ENCODE measurements at places on chromosomes 3 and 15.

GRCh38 chr15:57866149-57866736 is 159.7 kb downstream of the POLR2M start:
- peak; percentile 55 for DNase-seq

- DNase-seq = no peak
Measured at GRCh38 chr15:99735868-99736267, 2.6 kb upstream of the LYSMD4 start.

- DNase-seq = peak; percentile 66
Measured at GRCh38 chr3:112132975-112133448, at the start of gene GCSAM. Gene GCSAM, minus strand, starts transcription at chr3:112133248. Its CDS starts 128 bp downstream, at chr3:112133120.

DNA sequence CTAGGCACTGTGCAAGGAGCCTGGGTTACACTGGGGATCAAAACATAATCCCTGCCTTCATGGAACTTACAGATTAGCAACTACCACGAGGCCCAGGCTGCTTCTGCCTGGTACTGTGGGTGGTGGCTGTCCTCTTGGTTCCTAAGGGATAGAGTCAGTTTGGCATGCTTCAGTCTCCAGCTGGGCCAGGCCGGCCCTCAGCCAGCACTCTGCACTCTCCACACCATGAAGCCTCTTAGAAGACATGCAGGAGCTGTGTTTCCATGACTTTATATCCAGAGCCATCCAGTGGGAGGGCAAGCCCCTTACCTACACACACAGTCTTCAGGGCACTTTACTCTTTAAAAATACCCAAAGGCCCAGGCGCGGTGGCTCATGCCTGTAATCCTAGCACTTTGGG is 54.4 kb downstream of the ATP1B3 start:
- DNase-seq = no peak

GRCh38 chr15:70920981-70921696 is 28.5 kb downstream of the LRRC49 start:
- no peak for DNase-seq

- no peak for DNase-seq
Measured at GRCh38 chr3:174199696-174200095, 659.4 kb upstream of the NAALADL2 start.

DNA sequence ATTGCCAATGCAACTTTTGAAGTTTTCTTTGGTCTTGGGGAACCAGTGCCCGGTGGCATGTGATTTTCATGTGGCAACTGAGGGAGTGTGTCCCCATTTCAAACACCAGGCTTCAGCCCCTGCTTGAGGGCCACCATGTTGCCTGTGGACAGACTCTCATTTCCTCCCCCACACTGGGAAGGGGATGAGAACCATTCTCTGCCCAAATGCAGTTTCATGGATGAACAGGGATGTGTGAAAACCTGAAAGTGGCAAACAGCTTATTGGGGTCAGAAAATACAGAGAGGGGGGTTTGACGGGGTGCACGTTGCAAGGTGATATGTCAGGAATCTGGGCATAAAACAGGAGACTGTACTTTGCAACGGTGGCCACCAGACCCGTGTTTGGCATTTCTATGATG is 6.3 kb downstream of the FAM107A start:
- DNase-seq = no peak

GRCh38 chr15:87219650-87220615 is 1036.6 kb downstream of the NTRK3 start:
- no peak for DNase-seq

DNA sequence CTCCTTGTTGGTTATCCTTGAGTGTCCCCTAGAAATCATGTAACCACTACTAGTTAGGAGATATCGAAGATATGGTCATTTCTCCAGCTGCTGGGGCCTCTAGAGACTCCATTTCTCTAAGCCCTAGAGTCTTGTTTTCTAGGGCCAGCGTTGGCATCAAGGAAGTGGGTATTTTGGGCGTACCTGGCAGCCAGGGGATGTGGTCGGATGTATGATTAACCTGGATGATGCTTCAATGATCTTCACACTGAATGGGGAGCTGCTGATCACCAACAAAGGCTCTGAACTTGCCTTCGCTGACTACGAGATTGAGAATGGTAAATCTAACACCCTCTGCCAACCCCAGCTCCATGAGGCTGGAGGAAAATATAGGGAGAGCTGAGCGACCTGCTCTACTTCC is 325.5 kb downstream of the RYR3 start:
- no peak for DNase-seq

DNA sequence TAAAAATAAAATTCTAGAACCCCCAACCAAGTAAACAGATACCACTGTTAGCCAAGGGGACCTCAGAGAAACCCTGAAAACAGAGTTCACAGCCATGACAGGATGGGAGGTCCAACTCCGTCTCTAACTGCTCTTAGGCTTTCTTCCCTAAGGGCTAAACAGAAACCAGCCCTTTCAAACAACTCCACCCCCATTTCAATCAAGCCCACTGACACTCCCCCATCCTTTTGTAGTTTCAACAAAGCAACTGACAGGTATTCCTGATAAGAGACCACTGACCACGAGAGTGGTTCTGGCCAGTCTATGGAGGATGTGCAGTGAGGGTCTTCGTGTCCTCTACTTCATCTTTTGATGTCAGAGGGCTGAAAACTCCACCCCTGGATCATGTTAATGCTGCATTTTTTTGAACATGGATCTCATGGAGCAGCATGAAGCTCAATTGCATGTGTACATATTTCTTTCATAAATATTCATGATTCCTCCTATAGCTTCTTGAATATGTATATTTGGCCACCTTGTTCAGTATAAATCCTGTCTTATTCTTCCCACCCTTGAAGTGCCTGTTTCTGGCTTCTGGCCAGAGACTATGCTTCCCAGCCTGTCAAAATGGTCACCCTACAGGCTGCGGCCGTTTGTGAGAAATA is 222.6 kb downstream of the OSBPL10 start:
- DNase-seq = no peak

- DNase-seq = no peak
Measured at GRCh38 chr3:189588070-189588469, 43.1 kb upstream of the TP63 start.

DNA sequence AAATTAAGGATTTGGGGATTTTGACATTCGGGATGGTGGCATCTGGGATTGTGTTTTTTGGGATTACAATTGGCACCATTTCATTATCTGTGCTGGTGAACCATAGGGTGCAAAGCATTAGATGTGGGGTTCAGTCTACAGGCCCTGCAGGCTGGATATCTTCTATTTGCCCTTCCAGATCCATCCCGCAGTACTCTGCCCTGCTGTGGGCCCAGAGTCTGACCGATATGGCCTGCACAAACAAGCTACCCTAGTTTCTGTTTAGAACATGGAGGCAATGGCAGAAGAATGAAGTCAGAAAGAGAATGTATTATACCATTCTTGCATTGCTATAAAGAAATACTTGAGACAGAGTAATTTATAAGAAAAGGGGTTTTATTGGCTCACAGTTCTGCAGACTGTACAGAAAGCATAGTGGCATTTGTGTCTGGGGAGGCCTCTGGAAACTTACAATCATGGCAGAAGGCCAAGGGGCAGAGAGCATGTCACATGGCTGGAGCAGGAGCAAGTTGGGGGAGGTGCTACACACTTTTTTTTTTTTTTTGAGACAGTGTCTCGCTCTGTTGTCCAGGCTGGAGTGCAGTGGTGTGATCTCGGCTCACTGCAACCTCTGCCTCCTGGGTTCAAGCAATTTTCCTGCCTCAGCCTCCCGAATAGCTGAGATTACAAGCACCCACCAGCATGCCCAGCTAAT is 93.7 kb downstream of the NCEH1 start:
- no peak for DNase-seq

GRCh38 chr3:170162630-170163029 is 18.9 kb downstream of the PHC3 start:
- no peak for DNase-seq

DNA sequence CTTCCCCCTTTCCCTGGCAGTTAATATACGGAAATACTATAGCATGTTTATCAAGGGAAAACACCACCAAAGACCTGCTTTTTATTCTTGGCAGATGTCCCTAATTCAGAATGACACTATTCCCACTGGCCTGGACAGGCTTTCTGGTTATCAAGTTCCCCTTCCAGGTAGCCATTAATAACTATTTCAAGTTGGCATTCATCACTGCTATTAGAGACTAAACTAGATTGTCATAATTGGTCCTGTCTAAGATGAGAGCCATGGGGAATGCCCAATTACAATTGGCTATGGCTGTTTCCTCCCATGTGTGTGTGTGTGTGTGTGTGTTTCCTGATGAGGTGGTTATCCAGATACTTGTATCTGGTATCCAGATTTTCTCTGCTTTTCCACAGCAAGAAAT is 608.1 kb downstream of the SQOR start:
- no peak for DNase-seq

DNA sequence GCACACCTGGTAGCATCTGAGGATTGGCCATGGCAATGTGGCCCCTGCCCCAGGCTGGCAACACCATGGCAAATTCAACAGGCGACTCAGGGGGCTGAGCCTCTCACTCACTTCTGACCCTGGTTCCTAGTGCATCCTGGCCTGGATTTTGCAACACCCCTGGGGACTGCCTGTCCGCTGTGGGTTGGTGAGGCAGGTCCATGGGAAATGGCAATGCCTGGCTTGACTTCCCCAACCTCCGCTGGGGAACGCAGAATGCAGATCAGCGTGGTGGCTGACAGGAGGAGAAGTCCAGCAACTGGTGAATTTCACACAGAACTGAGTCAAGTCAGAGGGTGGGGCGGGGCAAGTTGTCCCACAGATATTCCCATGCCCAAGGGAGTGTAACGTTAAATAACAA is 3.9 kb upstream of the PSTPIP1 start:
- DNase-seq = peak; percentile 27

- DNase-seq = no peak
Measured at GRCh38 chr3:50806806-50807205, 132.1 kb downstream of the DOCK3 start.

DNA sequence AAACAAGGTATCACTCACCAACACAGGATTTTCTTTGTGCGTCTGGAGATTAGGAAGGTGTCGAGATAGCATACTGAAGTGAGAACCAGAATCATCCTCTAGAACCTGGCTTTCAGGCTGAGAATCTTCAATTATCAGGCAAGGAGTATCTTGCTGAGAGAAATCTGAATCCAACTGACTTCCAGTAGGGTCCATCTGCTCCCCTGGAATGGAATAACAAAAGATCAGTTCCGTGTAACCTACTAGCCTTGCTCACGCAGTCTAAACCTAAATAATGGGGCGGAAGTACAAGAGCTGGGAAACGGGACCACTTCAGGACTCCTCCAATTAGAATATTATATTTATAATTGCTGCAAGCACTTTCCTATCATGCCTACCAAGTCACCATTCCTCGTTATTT is 690 bp downstream of the TP53BP1 start:
- DNase-seq = no peak

GRCh38 chr3:101509811-101510210 is 3.2 kb downstream of the SENP7 start:
- no peak for DNase-seq

- DNase-seq = no peak
Measured at GRCh38 chr3:2354702-2355101, 256.0 kb downstream of the CNTN4 start.

DNA sequence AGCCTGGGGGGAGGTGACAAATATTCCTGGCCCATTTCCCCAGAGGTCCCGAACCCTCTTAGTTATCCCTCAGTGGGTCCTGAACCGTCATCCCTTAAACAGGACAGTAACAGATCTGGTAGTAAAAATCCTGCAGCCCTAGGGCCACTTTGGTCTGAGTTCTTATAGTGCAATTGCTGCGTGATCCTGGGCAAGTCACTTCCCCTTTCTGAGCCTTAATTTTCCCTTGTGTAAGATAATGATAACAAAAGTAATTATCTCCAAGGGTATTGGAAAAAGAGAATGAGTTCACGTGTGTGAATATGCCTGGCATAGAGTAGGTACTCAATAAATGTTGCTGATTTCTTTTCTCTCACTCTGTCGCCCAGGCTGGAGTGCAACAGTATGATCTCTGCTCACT is 2.9 kb upstream of the JAGN1 start:
- no peak for DNase-seq

- DNase-seq = no peak
Measured at GRCh38 chr3:185931777-185932612, 5.8 kb downstream of the TRA2B start.

DNA sequence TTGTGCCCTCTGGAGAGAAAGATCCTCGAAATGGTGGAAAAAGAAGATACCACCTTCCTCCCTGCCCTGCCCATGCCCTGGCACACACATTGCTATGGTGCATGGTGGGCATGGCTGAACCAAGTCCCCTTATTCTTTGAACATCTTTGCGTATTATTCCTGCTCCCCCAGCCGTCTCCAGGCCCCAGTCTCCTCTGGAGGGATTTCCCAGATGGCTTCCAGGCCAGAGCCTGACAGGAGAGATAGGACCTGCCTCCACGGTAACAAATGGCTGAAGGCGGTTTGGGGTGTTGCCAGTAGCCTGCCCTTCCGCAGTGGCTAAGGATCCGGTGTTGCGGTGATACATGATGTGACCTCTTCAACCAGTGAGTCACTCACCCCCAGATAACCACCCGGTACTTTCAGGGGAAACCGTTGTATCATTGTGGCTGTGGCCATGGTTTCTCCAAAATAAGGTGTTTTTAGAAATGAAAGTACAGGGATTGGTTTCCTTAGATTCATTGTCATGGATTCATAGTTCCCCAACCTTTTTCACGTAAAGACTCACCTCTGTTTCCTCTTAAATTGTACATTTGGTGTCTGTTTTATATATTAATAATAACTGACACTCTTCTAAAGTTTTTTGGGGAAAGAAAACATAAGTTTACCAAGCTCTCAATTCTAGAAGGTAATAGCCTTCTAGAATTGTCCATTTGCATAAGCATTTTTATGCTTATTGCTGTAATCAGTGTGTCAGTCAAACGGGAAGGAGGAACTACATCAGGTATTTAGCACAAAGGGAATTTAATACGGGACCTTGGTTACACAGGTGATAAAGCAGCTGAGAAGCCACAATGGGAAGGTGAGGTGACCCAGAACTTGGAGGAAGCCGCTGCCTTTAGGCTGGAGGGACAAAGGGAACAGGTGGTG is 25.9 kb downstream of the SMAD3 start:
- DNase-seq = no peak

GRCh38 chr15:101497484-101498034 is 8.1 kb upstream of the PCSK6 start:
- DNase-seq = no peak

DNA sequence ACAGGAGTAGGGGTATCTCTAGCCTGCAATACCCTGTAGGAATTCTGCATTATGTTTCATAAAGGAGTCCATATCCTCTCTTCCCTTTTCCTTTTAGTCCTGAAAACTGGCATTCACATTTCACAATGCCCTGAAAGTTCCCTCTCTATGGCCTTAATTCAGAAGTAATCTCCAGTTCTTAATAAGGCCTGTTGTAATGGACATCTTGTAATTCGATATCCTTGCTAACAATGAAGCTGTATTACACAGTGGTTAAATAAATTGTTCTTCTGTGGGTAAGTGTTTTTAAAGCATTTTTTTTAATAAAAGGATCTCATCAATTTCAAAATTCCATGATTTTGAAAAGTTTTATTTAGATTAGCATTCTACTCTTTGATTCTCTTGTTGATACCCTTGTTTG is 34.3 kb upstream of the NEO1 start:
- DNase-seq = no peak
